ENCODE measurements at places on chromosomes 5 and 9.

DNA sequence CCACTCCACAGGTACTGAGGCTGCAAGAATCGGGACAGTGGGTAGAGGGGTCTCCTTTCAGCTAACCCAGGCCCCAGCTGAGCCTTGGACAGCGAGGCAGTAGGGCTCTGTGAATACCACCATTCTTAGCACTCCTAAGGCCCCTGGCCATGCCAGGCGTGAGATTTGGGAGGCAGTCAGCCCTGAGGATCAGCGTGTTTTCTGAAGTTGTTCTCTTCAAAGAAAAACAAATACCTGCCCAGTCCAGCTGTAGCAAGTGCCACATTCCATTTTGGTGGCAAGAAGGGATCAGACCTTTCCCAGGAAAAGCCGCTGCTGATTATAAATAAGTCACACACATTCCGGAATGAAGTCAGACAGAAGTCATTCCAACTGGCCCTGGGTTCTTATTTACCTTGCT, 47.8 kb downstream of the RALGPS1 start:
- DNase-seq, result no peak

DNA sequence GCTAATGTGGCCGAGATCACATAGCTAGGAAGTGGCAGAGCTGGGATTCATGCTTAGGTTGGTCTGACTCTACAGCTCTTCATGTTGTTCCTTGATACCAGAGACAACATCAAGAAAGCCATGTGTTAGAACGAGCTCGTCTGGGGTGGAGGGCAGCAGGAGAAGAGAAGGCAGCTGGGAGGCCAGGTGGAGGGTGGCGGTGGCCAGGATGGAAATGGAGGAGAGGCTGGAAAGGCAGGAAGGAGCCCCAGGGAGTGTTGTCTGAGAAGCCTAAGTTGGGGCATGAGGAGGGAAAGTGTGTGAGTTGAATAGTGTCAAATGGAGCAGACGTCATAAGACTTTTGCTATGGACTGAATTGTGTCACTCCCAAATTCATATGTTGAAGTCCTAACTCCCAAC, 315.3 kb downstream of the GADD45G start:
- DNase-seq, result no peak

- no peak for DNase-seq
These were observed 111.7 kb downstream of the DAB2IP start for GRCh38 chr9:121763131-121763530.

- DNase-seq, result no peak
These were observed 6.7 kb upstream of the SPATA31D1 start for GRCh38 chr9:81981883-81982282.

DNA sequence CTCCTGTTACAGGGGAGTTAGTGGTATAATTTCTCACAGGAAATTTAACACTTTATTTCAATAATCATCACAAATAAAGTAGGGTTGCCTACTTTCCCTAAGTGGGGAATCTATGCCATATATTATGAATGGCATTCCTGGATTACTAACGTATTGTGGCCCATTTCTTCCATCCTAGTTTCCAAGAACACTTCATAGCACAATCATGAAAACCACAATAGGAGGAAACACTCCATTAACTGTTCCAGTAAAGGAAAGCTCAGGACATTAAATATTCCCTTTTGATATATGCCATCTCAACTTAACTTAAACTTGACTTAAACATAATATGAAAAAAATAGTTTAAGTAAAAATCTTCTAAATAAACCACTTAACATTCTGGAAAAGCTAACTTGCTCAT, 2.1 kb downstream of the CPLANE1 start:
- no peak for DNase-seq

- DNase-seq, result no peak
These were observed 15.0 kb upstream of the PIP5K1B start for GRCh38 chr9:68690088-68690487.

- DNase-seq, result no peak
These were observed 742 bp downstream of the BHMT2 start for GRCh38 chr5:79070350-79070667.

- no peak for DNase-seq
These were observed 296.3 kb downstream of the KCNN2 start for GRCh38 chr5:114658194-114658593.

GRCh38 chr5:83447533-83447932, 24.0 kb upstream of the VCAN start:
- DNase-seq, result no peak

- DNase-seq, result no peak
These were observed 357.5 kb downstream of the SH3GL2 start for GRCh38 chr9:17936365-17936764.

DNA sequence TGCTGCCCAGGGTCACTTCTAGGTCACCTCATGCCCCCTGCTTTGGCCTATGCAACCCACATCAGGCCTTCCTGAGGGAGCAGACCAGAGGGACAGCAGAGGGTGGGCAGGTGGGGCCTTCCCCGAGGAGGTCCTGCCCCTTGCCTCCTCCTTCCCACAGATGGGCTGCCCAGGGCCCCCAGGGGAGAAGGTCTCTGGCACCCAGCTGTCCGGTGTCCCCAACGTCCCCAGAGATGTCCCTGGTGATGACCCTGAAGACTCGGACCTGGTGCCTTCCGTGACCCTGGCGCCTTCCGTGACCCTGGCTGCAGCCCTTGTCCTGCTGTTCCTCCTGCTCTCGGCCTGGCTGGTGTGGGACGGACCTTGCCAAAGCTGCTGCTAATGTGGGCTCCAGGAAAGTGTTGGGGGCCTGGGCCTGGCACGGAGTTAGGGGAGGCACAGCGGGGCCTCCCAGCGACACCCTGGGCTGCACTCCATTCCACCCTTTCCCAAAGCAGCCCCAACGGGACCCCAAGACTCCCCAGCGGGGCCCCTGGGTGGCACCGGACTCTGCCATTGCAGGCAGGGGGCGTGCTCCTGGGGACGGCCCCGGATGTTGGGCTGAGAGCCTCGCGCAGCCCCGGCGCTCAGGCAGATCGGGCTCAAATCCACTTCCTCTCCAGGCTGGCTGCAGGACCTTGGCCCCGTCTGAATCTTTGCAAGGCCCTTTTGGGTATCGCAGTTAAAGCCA, 6.8 kb upstream of the SLC2A6 start:
- peak; percentile 51 for DNase-seq

DNA sequence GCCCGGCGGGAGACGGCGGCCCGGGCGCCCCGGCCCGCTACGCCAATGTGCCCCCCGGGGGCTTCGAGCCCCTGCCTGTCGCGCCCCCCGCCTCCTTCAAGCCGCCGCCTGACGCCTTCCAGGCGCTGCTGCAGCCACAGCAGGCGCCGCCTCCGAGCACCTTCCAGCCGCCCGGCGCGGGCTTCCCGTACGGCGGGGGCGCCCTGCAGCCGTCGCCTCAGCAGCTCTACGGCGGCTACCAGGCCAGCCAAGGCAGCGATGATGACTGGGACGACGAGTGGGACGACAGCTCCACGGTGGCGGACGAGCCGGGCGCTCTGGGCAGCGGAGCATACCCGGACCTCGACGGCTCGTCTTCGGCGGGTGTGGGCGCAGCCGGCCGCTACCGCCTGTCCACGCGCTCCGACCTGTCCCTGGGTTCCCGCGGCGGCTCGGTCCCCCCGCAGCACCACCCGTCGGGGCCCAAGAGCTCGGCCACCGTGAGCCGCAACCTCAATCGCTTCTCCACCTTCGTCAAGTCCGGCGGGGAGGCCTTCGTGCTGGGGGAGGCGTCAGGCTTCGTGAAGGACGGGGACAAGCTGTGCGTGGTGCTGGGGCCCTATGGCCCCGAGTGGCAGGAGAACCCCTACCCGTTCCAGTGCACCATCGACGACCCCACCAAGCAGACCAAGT, 723 bp downstream of the SNX18 start:
- peak; percentile 66 for DNase-seq

GRCh38 chr9:98099898-98100297, 19.1 kb downstream of the TRIM14 start:
- DNase-seq, result no peak

DNA sequence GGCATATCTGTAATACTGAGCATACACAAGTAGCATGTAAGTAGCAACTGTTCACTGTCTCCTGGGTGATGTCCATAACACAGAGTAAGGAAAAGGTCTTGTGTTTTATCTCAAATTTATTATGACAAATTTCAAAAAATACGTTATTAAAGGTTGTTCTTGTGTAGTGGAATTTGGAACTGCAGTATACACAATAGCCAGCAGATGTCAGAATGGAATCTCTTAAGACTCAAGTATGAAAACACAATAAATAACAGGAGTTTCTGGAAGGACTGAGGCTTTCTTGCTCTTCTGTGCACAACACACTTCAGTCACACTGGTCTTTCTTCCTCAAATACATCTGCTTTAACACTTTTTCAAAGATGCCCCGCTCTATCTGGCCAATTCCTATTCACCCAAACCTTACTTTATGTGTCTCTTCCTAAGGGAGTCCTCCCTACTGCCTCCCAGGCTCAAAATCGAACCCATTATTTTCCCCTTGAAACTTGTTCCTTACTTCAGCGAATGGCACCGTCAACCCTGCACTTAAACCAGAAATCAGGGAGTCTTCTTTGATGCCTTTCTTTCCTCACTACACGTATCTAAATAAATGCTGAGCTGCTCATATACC, 6.5 kb upstream of the FBXO10 start:
- peak; percentile 83 for DNase-seq

DNA sequence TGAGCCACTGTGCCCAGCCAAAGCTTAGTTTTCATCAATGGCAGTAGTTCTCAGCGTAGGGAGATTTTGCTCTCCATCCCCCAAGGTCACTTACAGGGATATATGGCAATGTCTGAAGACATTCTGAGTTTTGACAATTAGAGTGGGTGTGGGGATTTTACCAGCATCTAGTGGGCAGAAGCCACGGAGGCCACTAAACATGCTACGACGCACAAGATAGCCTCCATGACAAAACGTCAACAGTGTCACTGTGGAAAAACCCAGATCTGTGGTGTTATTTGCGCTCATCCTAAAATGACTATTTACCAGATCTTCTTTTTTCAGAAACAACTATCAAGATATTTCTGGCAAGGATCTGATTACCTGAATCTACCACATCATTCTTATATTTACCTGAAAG, 68.2 kb downstream of the CDC14B start:
- no peak for DNase-seq

DNA sequence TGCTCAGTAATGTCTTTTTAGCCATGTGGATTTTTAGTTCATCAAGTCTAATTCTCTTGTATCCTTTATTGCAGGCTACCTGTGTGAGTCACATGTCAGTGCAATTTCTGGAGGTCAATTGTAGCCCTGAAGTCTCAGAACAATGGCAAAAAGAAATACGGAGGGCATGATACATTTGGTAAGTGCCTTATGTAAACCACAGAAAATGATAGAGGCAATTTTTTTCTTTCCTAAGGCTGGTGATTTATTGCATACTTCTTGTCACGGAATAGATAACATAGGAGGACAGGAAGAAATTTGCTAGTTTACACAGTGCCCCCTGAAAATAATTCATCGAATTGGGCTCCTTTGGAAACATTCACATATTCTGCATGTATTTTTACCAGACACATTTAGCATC, 235.9 kb downstream of the DMRTA1 start:
- DNase-seq, result no peak

DNA sequence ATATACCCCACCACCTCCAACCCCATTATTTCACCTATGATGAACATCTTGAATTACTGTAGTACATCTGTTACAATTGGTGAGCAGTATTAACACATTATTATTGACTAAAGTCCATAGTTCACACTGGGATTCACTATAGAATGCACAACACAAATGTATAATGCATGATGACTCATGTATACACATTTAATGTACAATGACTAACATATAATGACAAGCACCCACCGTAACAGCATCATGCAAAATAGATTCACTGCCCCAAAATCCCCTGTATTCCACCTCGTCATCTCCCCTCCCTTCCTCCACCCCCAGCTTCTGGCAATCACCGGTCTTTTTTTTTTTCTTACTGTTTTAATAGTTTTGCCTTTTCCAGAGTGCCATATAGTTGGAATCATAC, 47.1 kb upstream of the NEK6 start:
- DNase-seq, result no peak

- no peak for DNase-seq
These were observed 185.5 kb downstream of the SPOCK1 start for GRCh38 chr5:137313526-137314175.

GRCh38 chr9:224582-225520, 10.2 kb downstream of the DOCK8 start:
- peak; percentile 33 for DNase-seq

DNA sequence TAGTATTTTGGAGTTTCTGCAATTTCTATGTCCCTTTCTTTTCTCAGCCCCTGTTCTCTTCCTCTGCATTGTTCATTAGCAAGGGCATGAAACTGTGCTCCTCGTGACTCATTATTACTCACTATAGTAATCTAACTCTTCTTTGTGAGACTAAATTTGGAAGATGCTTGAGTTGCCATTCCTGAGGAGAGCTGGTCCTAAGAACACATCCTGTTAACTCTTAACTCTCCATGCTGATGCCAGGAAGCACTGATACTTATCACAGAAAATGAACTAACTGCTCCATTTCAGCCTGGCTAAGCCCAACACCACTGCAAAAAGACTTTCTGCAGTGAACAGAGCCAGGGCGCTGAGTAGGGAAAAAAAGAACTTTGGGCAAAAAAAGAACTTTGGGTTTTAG, 10.6 kb upstream of the CSNK1A1 start:
- no peak for DNase-seq

DNA sequence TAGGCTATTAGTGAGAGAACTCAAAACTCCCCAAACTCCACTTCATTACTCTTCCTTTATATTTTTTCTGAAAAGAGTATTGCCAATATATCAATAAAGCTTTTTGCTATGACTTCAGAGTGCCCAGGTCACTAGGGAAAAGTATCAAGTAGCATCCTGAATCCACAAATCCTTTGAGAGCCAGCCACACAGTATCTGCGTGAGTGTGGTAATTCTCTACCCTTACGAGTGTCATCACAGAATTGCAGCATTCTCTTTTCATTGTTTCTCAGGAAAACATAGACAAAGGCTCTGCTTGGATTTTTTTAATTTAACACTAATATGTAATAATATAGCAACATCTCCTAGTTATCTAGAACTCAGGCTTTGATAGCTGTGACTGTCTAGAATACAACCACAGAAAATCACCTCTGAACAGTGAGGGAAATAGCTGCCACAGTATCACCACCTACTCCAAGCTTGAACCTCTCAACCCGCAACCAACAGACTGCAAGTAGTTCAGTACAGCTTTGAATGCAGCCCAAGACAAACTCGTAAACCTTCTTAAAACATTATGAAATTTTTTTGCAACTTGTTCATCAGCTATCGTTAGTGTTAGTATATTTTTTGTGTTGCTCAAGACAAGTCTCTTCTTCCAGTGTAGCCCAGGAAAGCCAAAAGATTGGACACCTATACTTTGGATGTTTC, 79.3 kb upstream of the CCDC152 start:
- DNase-seq, result no peak

DNA sequence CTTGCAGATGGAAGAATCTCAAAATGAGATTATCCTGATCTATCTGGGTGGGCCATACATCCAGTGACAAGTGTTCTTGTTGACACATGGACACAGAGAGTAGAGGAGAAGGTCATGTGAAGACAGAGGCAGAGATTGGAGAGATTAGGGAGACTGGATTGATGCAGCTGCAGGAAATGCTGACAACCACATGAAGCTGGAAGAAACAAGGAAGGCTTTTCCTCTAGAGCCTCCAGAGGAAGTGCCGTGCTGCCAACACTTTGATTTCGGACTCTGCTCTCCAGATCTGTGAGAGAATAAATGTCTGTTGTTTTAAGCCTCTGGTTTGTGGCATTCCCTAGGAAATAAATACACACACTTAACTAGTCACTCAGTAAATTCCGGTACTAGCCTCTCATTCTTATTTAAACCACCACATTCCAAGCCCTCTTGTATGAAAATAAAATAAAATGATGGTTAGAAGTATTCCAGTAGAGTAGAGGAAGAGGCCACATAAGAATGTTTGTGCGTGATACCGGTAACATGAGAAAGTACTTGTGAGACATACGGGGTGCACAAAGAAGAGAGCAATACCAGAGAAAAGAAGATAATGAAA, 110.9 kb upstream of the DMAC1 start:
- no peak for DNase-seq

GRCh38 chr9:124329206-124329792, 71.5 kb downstream of the NEK6 start:
- DNase-seq, result no peak

Data from hematopoietic multipotent progenitor cell treated with erythropoietin and hydrocortisone succinate and interleukin-3 and kit ligand, for 6 days (in vitro differentiated cells).